GM23338 (cell line): ENCODE measurements at places on chromosomes 1 and 21.

DNA sequence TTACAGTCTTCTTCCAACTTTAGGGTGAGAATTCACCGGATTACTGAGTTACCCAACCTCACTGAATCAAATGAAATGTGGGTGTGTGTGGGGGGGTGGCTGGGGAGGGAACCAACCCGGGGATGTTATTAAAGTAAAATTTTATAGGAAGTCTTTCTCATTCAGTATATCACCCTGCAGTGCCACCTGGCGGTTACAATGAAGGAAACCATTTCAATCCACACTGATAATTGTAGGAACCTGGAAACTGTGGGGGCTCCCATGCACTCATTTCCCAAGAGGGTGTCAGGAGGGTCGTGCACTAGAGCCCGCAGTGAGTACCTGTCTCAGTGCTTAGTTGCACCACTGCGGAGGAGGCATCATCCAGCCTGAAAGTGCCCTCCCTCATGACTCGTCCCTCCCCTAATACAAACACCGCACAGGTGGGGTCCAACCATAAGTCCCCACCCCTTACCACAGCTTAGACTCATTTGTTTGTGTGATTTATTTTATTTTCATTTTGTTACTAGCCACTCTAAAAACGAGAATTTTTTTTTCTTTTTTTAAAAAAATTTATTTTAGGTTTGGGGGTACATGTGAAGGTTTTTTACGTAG lies 29.1 kb upstream of the IGSF5 start:
- DNase-seq: peak; percentile 81

DNA sequence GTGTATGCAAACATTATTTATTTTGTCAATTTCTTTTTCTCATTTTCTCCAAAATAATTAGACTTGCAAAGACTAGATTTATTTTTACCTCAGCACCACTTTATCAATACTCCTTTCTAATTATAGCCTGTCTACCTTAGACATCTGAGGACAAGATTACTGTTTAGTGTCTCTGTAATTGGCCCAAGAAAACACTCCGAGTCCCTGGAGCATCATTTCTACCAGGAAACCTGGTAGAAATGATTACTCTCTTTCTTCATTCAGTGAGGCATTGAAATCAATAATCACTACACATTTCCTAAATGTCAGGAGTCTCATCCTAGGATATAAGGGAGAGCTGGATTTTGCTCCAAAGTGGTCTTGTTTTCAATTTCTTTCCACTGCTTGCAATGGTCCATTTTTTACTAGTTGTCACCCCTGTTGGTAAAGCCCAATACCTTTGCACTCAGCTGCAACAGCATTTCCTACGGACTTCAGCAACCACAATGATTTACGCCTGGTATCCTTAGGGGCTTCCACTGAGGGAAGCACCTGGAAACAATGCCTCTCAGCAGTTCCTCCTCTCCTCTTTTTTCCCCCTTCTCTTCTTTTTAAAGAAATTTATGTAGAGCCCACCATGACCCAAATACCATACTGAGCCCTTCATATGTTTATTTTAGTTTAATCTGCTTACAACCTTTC lies 64.6 kb downstream of the GRIK1 start:
- no peak for DNase-seq

- no peak for DNase-seq
Observed at GRCh38 chr1:240435996-240436566, 175.9 kb downstream of the GREM2 start.

GRCh38 chr1:220316305-220316704 lies 44.1 kb upstream of the RAB3GAP2 start:
- no peak for DNase-seq

GRCh38 chr1:182248721-182249120 lies 142.9 kb downstream of the GLUL start:
- DNase-seq: no peak

- no peak for DNase-seq
Observed at GRCh38 chr21:17781524-17781923, 37.6 kb downstream of the C21orf91 start.

- no peak for DNase-seq
Observed at GRCh38 chr1:150138044-150138443, 11.7 kb upstream of the PLEKHO1 start.

DNA sequence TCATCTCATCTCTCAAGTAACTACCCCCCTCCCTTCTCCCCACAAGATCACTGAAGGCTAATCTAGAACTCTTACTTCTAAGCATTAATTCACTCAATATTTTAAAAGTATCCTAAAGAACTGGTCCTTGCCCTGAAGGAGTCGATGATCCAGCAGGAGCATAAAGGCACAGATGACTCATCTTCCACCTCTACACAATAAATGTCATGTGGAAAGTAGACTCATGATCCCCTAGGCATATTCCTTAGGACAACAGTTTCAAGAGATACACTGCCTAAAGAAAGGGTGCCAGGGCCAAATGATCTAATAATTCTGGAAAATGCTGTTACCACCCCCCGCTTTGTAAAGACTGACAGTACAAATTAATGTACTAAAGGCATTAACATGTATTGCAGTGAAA lies 85.8 kb upstream of the DIRAS3 start:
- no peak for DNase-seq

- DNase-seq: no peak
Observed at GRCh38 chr1:203124546-203125317, 2.8 kb upstream of the ADORA1 start.

DNA sequence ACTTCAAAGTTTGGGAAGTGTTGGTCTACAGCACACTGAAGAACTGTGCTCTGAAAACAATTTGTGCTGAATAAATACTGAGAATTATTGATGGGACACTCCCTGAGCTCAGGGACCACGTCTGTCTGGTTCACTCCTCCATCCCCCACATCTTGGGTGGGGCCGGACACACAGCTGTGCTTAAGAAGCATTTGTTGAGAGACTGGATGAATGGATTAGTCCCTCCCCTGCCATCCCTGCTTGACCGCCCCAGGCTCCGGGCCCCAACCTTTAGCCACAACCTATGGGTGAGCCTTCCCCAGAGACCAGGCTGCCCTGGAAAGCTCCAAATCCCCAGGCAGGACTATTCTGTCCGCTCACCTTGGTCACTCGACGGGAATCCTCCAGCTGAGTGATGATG lies 7.5 kb downstream of the TRIM63 start:
- no peak for DNase-seq

- no peak for DNase-seq
Observed at GRCh38 chr1:229550812-229551567, 7.5 kb downstream of the ABCB10 start.

GRCh38 chr21:36149788-36150711 lies 6.6 kb upstream of the DOP1B start:
- no peak for DNase-seq

DNA sequence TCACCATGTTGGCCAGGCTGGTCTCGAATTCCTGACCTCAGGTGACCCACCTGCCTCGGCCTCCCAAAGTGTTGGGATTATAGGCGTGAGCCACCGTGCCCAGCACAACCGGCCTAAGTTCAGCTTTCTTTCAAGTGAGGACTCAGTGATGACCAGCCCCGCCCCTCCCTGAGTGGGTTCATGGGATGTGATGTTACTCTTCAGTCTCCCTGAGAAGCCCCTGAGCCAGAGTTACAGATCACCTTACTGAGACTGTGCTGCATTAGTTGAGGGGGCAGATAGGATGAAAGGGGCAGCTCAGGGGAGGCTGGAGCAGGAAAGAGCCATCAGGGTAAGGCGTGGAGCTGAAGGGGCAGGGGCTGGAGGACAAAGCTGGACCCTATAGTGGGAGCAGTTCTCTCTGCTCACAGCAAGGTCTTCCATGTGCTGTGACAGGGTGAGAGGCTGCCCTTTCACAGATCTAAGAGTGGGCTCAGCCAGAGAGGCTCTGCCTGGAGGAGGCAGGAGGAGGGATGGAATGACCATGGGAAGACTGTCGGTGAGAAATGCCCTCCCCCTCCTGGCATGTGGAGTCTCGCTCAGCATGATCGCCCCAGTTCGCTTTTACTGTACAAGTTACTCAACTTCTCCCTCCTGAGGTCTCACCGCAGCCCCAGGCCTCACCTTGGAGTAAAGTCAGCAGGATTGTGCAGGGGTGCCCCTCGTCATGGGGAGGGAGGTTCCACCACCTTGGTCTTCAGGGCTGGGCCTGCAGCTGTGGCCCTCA lies 13.4 kb downstream of the SH2D2A start:
- no peak for DNase-seq

DNA sequence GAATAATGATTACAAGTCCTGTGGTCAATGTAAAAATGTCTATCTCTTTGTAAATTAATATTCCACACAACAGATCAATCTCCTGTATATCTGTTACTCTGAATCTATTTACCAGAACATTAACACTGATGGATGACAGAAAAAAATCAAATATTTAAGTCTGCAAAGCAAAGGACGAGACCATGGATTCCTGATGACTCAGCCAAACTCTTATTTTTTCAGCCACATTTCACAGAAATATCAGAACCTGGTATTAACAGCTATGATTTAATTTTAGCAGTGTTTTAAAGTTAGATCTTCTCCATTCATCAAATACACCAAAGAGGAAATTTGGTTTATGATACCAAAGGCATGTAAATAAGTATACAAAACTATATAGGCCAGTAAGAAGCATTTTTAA lies 46.1 kb downstream of the FAF1 start:
- no peak for DNase-seq

DNA sequence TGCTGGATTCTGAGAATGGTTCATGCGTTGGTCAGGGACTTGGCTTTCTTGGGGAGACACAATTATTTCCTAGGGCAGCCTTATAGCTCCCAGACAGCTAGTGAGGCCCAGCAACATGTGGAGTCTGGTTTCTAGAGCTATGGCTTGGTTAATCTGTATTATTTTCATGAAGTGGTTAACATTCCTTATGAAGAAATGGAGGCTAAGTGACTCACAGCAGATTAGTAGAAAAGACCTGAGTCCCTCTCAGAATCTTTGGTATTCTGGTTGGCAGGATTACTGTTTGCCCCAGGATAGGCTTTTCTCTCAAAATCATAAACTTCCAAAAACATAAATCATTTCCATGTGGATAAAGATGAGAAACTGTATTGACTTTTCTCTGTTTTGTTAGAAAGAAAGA lies 42.3 kb downstream of the DUSP10 start:
- DNase-seq: no peak

GRCh38 chr1:239616673-239617072 lies 230.3 kb downstream of the CHRM3 start:
- no peak for DNase-seq

- no peak for DNase-seq
Observed at GRCh38 chr1:214500340-214501055, 50.9 kb downstream of the PTPN14 start.

DNA sequence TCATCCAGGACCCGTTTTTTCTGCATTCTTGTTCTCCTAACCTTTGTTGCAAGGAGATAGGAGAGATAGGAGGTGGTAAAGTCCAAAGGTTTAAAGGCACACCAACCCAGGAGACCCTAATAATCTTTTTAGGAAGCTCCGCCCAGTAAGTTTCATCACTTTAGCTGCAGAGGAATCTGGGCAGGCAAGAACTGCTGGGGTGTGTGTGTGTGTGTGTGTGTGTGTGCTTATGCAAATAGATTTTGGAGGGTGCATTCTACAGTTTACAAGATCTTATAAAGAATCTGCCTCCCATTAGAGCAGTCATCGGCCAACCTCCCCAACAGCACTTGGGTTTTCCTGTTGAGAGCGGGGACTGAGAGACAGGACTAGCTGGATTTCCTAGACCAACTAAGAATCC lies 3.9 kb upstream of the IL10 start:
- DNase-seq: peak; percentile 14

DNA sequence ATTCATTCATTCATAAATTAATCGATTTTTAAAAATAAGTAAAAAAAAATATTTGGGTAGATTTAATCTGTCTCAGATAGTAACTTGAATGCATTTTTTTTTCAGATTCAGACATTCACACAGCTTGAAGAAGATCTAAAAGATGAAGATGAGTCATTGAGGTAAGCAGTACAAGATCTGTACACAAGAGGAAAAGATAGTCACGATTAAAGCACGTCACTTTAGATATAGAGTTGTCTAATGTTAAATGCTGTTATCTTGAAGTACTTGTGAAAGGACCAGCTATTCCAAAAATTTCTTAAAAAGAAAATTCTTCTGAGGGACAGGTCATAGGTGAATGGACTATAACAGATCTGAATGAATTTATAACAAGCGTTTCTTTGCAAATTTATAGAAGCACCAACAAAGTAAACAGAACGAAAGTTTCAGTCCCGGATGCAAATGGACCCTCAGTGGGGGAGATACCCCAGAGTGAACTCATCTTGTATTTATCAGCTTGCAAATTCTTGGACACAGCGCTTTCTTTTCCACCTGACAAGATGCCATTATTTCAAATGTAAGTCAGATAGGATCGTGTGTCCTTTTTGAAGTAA lies 31.2 kb upstream of the MORC3 start:
- no peak for DNase-seq

DNA sequence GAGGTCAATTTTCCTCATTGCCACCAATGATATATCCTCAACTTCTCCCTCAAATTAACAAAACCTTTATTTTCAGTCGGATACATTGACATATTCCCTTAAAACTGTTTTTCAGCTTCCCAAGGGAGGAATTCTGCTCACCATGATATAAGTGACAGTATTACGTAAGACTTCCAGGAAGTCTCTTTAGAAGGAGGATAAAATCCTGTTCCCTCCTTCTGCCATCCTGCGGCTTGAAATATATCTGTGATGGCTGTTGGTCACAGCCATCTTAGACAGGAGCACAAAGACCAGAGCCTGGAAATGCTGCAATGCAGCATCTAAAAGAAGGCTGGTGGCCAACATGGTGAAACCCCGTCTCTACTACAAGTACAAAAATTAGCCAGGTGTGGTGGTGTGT lies 270.4 kb downstream of the GPATCH2 start:
- no peak for DNase-seq

DNA sequence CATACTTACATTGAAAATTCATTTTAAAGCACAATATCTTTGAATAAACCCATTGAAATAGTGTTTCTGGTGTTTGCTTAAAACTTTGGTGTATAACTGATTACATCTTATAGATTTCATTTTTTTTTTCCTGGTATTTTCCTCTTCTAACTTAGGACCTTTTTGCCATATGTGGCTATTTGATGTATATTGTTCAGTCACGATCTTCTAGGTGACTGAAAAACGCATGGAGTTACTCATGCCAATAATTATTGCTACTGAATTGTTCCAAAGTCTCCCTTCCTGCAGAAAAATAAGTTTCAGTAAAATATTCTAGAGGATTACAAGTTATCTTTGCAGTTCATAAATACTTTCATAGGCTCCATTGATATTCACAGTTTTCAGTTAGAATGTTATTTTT lies 22.9 kb upstream of the C1orf105 start:
- no peak for DNase-seq

DNA sequence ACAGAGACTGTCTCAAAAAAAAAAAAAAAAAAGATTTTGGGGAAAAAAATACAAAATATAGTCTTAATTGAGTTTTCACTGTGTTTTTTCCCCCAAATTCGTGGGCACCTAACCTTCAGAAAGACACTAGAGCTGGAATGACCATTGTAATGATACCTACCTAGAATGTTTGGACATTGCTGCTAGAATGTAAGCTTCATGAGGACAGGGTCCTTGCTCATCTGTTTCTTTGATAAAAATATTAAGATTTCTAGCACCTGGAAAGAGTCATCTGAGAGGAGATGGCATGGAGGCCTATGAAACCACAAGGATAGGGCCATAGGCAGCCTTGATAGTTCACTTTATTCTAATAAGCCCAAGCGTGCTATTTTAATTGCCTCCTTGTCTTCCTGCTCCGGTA lies 6.5 kb downstream of the LRRC8D start:
- no peak for DNase-seq
